Fibroblast of mammary gland (primary cell): ENCODE measurements at places on chromosomes 1 and 21.

DNA sequence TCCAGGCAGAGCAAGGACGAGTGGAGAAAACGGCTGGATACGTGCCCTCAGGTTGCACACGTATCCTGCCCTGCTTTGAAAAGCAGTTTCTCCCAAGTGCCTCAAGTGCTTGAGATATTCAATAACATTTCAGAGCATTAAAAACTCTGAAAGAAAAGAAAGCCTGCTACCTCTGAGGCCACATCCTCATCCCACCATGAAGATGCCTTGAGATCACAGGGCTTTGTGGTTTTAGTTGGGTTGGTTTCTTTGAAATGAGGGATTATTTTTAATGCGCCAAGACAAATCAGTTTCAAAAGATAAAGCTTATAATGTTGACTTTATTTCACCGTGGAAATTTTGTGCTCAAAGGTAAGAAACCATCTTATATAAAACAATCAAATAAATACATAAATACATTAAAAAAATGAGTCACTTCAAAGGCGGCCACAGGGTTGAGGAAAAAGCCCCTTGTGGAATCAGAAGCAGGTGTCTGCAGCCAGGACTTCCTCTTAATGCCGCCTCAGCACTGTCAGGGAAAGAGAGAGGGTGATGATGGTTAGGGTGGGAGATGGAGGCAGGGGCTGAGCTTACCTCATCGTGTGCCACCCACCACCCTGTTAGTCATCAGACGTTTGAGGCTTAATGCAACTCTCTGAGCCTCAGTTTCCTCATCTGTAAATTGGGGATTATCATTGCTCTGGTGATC is 1.4 kb downstream of the NPPB start:
- DNase-seq, result no peak

GRCh38 chr1:20255666-20256065 is 35.0 kb upstream of the VWA5B1 start:
- peak; percentile 87 for DNase-seq

- no peak for DNase-seq
Measured at GRCh38 chr1:96474985-96475743, 246.4 kb upstream of the PTBP2 start.

GRCh38 chr21:45209685-45210284 is 77.9 kb downstream of the POFUT2 start:
- no peak for DNase-seq

GRCh38 chr1:110710314-110710713 is 35.6 kb upstream of the KCNA3 start:
- DNase-seq, result no peak

- no peak for DNase-seq
Measured at GRCh38 chr1:164433141-164433817, 125.7 kb upstream of the PBX1 start.

- DNase-seq, result no peak
Measured at GRCh38 chr1:234473118-234473517, 5.9 kb downstream of the TARBP1 start.

DNA sequence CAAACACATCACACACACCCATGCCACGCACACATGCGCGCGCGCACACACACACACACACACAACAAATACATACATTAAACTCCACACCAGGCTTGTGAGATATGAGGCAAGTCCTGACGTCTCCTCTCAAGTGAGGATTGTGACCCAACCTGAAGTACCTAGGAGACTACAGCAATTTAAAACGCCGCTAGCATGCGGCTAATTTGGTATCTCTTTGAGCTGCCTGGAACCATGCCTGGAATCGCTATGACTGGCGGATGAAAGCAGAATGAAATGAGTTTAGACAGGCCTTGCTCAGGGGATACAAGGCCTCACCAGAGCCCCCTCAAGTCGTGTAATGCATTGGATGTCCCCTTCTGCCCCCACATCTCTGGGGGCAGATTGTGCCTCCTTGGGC is 1.6 kb upstream of the RAB7B start:
- DNase-seq, result no peak

- DNase-seq, result no peak
Measured at GRCh38 chr1:67818725-67819301, 14.5 kb downstream of the GNG12 start.

- DNase-seq, result peak; percentile 83
Measured at GRCh38 chr1:66253330-66253921, 280.5 kb upstream of the SGIP1 start.

GRCh38 chr21:41739936-41740335 is 26.9 kb downstream of the RIPK4 start:
- DNase-seq, result no peak

DNA sequence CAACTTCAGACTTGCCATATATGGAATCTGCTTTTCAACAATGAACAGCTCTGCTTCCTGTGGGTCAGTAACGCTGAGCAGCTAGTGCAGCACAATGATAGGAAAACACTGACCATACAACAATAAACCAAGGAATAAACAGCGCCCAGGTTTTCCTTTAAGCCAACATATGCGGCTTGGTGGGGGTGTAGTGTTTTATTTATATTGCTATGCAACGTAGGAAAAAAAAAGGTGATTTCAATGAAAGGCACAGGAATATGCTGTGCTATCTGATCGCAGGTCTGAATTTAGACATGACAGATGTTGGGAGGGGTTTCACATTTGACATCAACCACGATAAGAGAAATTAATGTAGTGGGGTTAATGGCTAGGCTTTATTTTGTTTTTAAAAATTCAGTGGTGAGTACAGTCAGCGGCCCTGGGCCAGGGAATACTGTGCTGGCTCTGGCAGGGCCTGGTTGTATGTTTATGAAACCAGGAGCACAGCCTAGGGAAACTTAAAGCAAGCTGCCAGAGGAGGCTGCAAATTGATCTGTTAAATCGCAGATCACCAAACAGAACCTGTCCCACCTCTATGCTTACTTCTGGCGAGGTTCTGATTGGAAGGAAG is 4.3 kb downstream of the TSPAN2 start:
- DNase-seq, result no peak

DNA sequence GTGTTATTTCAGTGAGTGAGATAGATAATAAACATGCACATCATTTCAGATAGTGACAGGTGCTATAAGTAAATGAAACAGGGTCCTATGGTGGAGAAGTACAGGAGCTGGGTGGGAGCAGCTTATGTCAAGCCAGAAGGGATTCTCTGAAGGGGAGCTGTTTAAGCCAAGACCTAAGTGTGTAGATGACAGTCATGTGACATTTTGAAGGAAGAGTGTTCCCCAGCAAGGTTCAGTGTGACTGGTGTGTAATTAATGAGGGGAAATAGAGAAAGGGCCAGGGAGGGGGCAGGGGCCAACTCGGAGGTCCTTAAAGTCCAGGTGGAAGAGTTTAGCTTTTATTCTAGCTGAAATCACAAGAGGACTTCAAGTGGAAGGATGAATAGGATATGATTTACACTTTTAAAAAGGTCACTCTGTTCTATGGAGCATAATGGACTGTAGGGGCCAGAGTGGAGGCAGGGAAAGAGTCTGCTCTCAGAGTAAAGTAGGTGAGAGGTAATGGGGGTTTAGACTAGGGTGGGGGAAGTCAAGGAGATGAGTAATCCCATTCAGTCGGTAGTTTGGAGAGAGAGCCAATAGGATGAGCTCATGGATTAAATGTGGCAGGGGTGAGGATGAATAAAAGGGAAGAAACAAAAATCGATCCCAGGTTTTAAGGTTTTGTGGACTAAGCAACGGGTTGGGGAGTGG is 243.1 kb downstream of the CACNA1E start:
- peak; percentile 1 for DNase-seq

- DNase-seq, result no peak
Measured at GRCh38 chr1:181187337-181188126, 99.0 kb downstream of the IER5 start.

DNA sequence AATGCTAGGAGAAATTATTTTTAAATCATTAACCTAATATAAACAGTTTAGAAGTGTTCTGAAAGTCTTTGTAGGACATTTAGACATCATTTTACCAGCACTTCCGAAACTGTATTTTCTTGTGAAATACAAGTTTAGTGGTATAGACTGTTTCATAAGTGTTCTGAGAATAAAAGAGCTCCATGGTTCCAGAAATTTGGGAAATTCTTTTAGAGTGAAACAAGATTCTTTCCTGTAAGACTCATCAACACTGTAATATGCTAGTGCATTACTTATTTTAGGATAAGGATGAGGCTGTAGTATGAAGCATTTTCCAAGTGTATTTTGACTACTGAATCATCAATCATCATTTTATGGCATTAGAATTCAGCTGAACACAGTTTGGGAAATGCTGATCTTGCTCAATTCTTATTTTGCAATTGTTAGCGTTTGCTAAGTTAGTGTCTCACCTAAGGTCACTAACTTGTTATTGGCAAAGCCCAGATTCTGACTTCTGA is 73.4 kb downstream of the CEP350 start:
- peak; percentile 84 for DNase-seq

GRCh38 chr1:157499521-157499920 is 52.8 kb downstream of the FCRL5 start:
- no peak for DNase-seq

DNA sequence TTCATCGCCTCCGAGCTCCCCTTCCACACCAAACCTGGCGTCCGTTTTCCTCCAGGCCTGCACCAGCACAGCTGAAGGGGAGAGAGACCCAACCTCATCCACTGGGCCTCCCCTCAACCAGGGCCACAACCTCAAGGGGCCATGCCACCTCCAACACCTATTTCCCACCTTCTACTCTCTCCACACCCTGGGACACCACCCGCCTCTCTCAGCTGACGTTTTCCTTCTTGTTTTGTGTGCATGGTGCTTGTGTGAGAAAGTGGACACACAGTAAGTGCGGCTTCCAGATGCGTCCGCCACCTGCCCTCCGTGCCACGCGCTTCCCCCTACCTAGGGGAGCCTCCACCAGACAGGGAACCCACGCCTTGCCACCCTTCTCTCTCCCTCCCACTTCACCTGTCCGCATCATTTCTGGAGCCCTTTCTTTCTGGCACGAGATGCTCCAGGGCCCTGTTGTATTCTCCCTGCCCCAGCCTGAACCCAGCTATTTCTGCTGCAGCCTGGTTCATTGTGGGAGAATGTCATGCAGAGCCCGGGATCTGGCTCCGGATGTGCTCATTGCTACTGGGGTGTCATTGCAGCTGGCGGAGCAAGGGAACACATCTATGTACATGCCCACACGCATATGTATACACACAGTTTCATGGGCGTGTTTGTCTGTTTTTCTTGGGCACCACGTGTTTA is 1.3 kb upstream of the GNB1 start:
- no peak for DNase-seq

- DNase-seq, result peak; percentile 78
Measured at GRCh38 chr1:222994511-222995235, 148.4 kb downstream of the TLR5 start.

DNA sequence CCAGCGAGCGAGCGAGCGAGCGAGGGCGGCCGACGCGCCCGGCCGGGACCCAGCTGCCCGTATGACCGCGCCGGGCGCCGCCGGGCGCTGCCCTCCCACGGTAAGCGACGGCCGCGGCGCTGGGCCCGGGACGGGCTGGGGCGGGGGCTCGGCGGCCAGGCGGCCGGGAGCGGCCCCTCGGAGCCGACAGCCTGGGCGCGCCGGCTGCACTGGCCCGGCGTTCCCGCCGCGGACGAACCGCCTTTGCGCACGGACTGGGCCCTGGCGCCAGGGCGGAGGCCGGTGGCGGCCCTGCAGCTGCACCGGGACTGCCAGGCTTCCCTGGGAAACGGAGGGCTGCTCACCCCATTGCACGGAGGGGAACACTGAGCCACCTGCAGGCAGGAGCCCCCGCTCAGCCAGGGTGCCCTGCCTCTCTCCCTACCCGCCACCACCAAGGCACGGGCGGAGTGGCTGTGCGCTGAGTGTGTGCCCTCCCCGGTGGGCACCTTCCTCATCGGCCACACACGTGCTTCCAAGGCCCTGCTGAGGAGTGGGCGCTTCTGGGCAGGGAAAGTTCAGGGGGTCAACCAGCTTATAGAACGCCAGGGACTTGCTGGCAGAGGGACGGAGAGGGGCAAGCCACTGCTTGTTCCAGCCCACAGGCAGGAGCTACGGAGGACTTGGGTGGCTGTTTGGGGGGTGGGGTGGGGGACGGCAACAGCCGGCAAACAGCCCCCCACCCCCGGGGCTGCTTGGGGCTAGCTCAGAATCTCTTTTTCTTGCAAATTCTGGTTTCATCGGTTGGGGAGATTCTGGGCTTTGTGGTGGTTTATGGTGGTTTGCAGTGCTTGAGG is 532 bp downstream of the CSF1 start:
- no peak for DNase-seq

DNA sequence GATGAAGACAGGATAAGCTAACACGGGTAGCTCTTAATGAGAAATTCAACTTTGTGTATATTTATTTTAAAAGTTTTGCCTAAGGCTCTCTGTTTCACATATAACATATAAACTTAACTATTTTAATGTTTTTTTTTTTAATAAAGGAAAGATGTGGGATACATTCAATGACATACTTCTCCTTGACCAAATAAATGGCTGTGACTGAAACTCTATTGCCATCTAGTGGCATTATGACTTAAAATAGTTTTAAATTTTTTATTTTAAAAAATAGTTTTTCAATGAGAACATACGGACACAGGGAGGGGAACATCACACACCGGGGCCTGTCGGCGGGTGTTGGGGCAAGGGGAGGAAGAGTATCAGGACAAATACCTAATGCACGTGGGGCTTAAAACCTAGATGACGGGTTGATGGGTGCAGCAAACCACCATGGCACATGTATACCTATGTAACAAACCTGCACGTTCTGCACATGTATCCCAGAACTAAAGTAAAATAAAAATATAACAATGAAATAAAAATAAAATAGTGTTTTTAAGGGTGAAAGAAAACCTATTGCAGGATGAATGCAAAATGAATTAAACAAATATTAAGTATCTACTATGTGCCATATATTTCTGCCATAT is 83.4 kb downstream of the LYST start:
- DNase-seq, result peak; percentile 66

- no peak for DNase-seq
Measured at GRCh38 chr1:232319072-232319471, 310.9 kb downstream of the SIPA1L2 start.

DNA sequence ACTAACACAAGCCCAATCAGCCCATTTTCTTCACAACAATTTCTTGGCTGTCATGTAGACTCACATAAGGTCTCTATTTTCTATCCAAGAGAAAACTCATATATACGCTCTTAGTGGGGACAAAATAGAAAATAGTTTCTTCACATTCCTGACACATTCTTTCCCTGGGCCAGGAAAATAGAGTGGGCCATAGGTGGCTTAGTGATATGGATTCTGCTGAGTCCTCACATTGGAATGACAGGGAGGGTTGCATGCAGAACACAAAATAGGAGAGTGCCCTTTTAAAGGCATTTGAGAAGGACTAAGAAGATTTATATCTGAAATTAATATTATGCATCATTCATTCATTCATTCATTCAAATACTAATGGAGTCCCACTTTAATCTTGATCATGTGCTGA is 207.7 kb downstream of the LYPLAL1 start:
- DNase-seq, result no peak

DNA sequence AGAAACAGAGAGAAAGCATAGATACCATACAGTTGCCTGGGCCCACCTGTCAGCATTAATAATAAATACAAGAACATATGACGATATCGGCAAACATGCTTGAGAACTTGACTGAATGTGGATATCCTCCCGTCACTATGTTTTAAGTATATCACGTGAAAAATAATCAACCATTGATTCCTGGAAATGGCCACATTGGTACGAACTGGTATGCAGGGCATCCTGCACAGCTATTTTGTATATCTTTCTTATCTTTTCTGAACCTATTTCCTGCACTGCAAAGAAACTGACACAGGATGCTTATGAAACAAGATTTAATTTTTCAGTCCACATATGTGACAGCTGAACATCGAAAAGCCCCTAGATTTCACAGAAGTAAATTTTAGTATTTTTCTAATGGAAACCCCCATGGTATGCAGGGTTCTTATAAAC is 22.8 kb upstream of the RGS1 start:
- no peak for DNase-seq
